ENCODE measurements at places on chromosomes 5 and 9. TPM values are rescaled to one million over a fixed set of nuclear protein-coding genes. Genes with fewer than 3 reads are reported as not detected.

GRCh38 chr5:78475370-78475769 lies 115.0 kb downstream of the SCAMP1 start:
- H3K4me1 ChIP-seq = no peaks in the 10 kb centered on the region
- no peaks in the 10 kb centered on the region for H3K36me3 ChIP-seq
- H3K27me3 ChIP-seq = no peaks in the 10 kb centered on the region
- H3K27ac ChIP-seq = no peak overlapping the region
- H3K4me3 ChIP-seq = no peak overlapping the region
- DNase-seq = no peak

DNA sequence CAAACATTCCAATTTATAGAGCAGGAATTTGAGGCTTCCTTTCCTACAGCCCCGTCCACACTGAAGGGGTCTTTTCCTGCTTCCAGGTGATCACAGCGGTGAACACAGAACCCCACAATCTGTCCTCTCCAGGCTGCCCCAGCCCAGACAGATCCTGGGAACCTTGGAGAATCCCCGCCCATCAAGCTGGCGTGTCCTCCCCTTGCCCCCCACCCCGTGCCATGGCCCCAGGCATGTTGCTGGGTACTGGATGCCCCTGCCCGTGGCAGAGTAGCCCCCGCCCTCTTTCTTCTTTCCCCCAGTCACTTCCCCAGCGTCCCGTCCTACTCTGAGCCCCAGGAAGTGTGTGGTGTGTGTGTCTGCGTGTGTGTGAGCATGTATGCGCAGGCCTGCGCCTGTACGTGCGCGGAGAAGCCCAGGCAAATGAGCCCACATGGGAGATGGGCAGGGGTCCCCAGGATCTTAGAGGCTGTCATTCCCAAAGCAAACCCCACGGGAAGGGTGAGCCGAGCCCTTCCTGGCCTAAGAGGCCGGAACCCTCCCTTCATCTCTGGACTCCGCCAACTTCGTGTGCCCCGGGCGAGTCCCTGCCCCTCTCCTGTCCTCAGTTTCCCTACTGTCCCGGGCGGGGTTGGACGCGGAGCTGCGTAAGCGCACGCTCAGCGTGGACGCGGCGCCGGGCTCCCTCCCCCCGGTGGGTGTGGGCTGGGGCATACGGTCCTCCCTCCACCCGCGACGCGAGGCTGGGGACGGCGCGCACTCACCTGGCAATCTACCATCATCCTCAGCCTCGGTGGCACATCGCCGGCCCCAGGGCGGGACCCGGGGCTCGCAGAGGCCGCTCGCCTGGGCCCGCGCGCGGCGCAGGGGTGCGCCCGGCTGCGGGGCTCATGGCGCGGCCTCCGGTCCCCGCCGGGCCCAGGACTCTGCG lies 15.2 kb downstream of the GBGT1 start:
- peak overlapping the region; percentile 83 for H3K27ac ChIP-seq
- no peaks in the 10 kb centered on the region for H3K36me3 ChIP-seq
- H3K27me3 ChIP-seq = no peaks in the 10 kb centered on the region
- peak overlapping the region; percentile 62 for H3K4me3 ChIP-seq
- H3K4me1 ChIP-seq = peaks cover 33% of the 10 kb centered on the region

DNA sequence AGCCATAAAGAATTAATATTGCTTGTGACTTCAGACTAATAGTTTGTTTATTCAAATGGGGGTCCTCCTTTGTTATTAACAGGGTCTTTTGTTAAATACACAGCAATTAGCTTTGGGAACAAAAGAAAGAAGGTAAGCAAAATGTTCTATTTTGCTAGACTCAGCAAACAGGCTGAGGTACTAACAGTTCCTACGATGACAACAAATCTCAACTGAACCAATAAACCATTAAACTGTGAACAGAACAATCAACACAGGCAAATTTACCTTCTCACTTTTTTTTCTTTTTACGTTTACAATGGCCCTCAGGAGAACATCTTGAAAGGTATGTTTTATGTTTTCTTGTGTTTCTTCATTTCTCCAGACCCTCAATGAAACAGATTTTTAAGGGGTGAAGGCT lies 207.2 kb downstream of the NFIB start:
- DNase-seq = no peak
- H3K4me3 ChIP-seq = no peak overlapping the region
- H3K36me3 ChIP-seq = no peaks in the 10 kb centered on the region

DNA sequence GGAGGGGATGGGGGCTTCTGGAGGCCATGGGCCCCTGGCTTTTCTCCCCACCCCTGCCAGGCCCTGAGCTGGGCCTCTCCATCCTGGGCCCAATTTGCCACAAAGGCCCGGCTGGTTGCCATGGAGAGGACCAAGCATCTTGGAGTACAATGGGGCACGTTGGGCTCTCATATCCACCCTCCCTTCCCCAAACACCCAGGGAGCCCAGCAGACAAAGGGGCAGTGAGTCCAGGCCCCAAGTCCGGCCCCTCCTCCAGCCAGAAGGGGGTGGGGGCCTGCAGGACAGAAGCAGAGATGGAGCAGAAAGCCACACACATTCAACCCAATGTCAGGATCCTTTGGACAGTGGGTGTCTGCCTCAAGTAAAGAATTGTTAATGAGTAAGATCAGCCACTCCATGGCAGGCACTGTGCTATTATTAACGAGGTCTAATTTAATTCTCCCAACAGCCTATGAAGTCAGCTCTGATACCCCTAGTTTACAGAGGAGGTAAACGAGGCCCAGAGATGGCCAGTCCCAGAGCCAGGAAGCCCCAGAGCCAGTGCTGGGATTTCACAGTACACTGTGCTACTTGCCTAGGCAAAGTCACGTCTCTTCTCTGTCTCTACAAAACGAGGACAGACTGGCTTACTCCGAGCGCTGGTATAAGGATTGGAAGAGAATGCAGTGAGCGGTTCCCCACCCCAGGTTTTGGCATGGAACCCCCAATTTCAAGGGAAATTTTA lies 2.3 kb downstream of the CRB2 start:
- H3K4me1 ChIP-seq = no peaks in the 10 kb centered on the region
- no peak overlapping the region for H3K27ac ChIP-seq
- DNase-seq = no peak
- H3K27me3 ChIP-seq = peaks cover 28% of the 10 kb centered on the region
- H3K36me3 ChIP-seq = no peaks in the 10 kb centered on the region

GRCh38 chr9:93593144-93593658 lies 16.8 kb downstream of the PHF2 start:
- H3K4me1 ChIP-seq = no peaks in the 10 kb centered on the region
- H3K27me3 ChIP-seq = no peaks in the 10 kb centered on the region
- H3K4me3 ChIP-seq = no peak overlapping the region
- no peak overlapping the region for H3K27ac ChIP-seq
- H3K36me3 ChIP-seq = no peaks in the 10 kb centered on the region
- DNase-seq = no peak

DNA sequence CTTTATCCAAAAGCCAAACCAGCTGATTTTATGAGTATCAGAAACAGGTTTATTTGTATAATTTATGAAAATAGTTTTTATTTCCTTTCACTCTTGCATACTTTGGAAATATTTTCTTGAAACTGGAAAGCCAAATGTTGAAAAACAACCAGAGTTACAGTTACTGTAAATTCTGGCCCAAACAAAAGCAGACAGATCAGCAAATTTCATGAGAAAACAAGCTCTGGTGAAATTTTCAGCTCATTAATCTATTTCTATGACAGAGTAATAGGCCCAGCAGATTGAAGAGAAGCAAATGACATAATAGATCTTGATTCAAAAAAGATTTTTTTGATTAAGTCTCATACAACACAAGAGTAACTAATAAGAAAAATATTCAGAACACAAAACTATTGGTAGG lies 182.7 kb downstream of the ENC1 start:
- DNase-seq = no peak
- no peaks in the 10 kb centered on the region for H3K4me1 ChIP-seq
- H3K27ac ChIP-seq = no peak overlapping the region
- no peak overlapping the region for H3K4me3 ChIP-seq
- no peaks in the 10 kb centered on the region for H3K27me3 ChIP-seq

DNA sequence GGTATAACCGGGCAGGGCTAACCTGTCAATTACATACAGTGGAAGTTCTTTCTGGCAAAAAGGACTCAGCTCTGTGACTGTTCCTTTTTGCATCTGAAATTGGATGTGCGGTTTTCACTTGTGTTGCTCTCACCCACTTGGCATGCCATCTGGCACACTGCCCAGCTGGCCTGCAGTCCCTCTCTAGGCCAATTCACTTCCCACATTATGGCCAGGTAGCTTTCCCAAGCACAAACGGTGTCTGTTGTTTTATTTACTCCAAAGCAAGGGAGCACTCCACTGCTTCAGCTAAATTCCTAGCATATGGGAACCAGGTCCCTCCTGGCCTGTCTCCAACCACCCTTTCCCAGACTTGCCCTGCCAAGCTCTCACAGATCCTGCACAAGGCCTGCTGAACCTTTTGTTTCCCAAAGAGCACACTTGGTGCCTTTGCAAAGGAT lies 132.5 kb downstream of the SEMA6A start:
- DNase-seq = no peak
- no peak overlapping the region for H3K27ac ChIP-seq
- peaks cover 19% of the 10 kb centered on the region for H3K4me1 ChIP-seq

- H3K27ac ChIP-seq = no peak overlapping the region
- H3K27me3 ChIP-seq = no peaks in the 10 kb centered on the region
- no peak overlapping the region for H3K4me3 ChIP-seq
- DNase-seq = no peak
- no peaks in the 10 kb centered on the region for H3K4me1 ChIP-seq
- H3K36me3 ChIP-seq = no peaks in the 10 kb centered on the region
Measured at GRCh38 chr5:167987490-167988280, 303.8 kb upstream of the WWC1 start.

GFRA3 gene
- total RNA-seq = 3.9 TPM

ZNF474 gene
- total RNA-seq = 0.28 TPM
